Upper lobe of left lung (tissue), 6 donors: ENCODE measurements at places on chromosomes 6 and 20.

- H3K4me3 ChIP-seq: no peak overlapping the region
- H3K36me3 ChIP-seq: no peaks in the 10 kb centered on the region
- peak; percentile 20 for DNase-seq
- no peak overlapping the region for H3K27ac ChIP-seq
These were observed 152.2 kb downstream of the SYCP2 start for GRCh38 chr20:59781226-59781625.

DNA sequence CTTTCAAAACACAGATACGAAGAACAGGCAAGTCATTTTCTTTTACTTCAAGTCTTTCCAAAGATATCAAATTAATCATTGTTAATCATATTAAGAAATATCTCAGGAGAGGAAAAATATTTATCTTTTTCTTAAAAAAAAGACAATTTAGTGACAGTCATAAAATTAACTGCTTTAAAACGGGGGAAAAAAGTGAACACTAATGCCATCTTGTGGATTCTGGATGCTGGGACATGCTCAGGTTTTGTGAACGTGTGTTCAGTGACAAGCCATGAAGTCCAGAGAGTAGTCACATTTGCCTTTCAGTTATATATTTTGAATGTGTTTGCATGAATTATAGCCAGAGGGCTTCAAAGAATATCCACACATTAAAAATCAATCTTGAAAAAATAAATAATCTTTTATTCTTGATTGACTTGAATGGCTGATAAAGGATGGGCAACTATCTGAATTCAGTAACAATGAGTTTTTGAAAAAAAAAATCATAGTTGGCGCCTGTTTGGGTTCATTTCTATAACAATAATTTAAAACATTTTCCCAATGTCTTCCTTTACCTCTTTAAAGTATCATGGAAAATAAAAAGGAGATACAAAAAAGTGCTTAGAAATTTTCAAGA, 74.7 kb upstream of the NOX3 start:
- H3K27me3 ChIP-seq: no peaks in the 10 kb centered on the region
- no peaks in the 10 kb centered on the region for H3K36me3 ChIP-seq
- peaks cover 13% of the 10 kb centered on the region for H3K4me1 ChIP-seq
- H3K4me3 ChIP-seq: no peak overlapping the region
- DNase-seq: no peak

- H3K27ac ChIP-seq: no peak overlapping the region
- H3K4me1 ChIP-seq: no peaks in the 10 kb centered on the region
- no peaks in the 10 kb centered on the region for H3K27me3 ChIP-seq
- H3K4me3 ChIP-seq: no peak overlapping the region
- no peak for DNase-seq
These were observed 58.3 kb downstream of the KIF6 start for GRCh38 chr6:39666706-39667489.

DNA sequence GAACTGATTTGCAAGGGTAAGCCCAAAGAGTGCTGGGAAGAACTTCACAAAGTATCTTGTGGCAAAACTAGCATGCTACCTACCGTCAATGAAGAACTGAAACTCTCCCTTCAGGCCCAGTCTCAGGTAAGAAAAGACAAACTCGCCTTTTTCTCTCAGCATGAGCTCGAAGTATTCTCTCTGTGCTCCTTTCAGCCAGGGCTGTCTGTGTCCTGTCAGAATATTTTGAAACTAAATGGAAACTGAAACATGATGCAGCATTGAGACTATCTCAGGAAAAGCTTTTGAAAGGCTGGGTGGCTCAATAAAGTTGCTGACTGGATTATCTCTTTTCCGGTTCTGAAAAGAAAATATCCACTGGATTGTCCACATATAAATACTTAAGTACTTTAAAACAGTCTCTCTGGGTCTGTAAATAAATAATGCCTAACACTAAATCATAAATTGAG, 696 bp downstream of the CALHM5 start:
- H3K4me1 ChIP-seq: peaks cover 6% of the 10 kb centered on the region
- H3K36me3 ChIP-seq: no peaks in the 10 kb centered on the region
- H3K27me3 ChIP-seq: no peaks in the 10 kb centered on the region
- H3K4me3 ChIP-seq: peak overlapping the region; percentile 30

- no peaks in the 10 kb centered on the region for H3K27me3 ChIP-seq
- no peak overlapping the region for H3K27ac ChIP-seq
These were observed 125.1 kb upstream of the RREB1 start for GRCh38 chr6:6982663-6983062.

GRCh38 chr20:41138475-41139226, 1.3 kb downstream of the PLCG1 start:
- DNase-seq: no peak
- no peaks in the 10 kb centered on the region for H3K27me3 ChIP-seq
- peak overlapping the region; percentile 95 for H3K4me3 ChIP-seq
- no peaks in the 10 kb centered on the region for H3K36me3 ChIP-seq
- peak overlapping the region; percentile 96 for H3K27ac ChIP-seq

GRCh38 chr20:46255440-46256104, 52.7 kb downstream of the CDH22 start:
- H3K4me1 ChIP-seq: no peaks in the 10 kb centered on the region
- DNase-seq: peak; percentile 65
- H3K36me3 ChIP-seq: no peaks in the 10 kb centered on the region
- H3K27me3 ChIP-seq: peaks cover 14% of the 10 kb centered on the region

DNA sequence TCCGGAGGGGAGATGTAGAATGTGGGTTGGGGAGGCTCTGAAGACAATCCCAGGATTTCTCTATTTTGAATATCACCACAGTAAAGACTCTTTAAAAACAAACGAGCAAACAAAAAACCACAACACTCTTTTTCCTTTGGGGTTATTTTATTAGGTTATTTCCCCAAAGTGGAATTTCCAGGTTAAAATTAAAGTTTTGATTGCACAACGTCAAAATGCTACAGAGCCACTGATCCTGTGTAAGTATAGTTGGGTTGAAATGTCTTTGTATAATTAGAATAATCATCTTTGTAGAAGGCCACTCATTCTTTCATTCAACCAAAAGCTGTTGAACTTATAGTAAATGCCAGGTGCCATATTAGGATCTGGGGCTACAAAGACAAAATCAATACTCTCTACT, 19.6 kb upstream of the PIM1 start:
- no peaks in the 10 kb centered on the region for H3K27me3 ChIP-seq
- DNase-seq: no peak
- H3K27ac ChIP-seq: no peak overlapping the region
